ENCODE measurements at places on chromosomes 2 and 18. TPM values are rescaled to one million over a fixed set of nuclear protein-coding genes. Genes with fewer than 3 reads are reported as not detected.

DNA sequence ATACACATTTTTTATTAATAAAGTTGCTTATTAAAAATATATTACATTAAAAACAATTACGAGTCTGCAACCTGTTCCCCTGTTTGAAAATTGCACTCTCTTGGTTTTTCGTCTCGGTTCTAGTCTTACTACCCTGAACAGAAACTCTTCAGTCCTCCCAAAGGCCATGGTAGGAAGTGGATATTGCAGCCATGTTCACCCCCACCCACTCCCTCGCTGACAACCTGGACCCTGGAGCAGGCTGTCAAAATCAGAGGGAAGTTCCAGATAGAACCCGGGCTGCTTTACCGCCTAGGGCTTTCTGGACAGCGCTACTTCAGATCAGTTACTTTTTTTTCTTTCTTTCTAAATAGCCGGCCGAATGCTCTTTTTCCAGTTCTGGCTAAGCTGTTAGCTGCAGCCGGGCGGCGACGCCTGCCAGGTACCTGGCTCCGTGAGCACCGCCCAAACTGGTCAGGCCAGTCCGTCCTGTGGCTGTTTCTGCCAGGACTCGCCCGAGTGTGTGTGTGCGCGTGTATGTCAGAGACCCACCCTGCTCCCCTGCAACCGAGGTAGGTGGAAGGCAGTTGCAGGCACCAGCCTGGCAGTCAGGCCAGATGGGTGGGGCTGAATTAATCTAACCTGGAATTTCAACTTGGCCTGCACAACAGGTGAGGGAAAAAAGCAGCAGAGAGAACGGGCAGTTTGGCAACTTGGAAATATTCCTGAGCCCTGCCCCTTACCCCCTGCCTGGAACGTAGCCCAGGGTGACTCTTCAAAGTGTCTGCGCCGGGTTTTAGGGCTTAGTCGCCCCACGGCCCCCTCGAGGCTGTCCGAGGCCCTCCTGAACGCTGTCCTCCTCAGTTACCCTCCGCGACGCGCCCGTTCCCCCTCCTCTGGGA, 1.1 kb upstream of the TET3 start:
- H3K27ac ChIP-seq = peak overlapping the region; percentile 52
- DNase-seq = no peak
- H3K27me3 ChIP-seq = peaks cover 23% of the 10 kb centered on the region
- H3K4me1 ChIP-seq = peaks cover 62% of the 10 kb centered on the region
- H3K4me3 ChIP-seq = peak overlapping the region; percentile 55
- H3K36me3 ChIP-seq = peaks cover 9% of the 10 kb centered on the region

GRCh38 chr2:46552079-46552478, 72.7 kb downstream of the TMEM247 start:
- H3K27ac ChIP-seq = no peak overlapping the region
- no peak overlapping the region for H3K4me3 ChIP-seq
- peaks cover 5% of the 10 kb centered on the region for H3K36me3 ChIP-seq
- H3K4me1 ChIP-seq = peaks cover 33% of the 10 kb centered on the region
- H3K27me3 ChIP-seq = no peaks in the 10 kb centered on the region
- DNase-seq = no peak

DNA sequence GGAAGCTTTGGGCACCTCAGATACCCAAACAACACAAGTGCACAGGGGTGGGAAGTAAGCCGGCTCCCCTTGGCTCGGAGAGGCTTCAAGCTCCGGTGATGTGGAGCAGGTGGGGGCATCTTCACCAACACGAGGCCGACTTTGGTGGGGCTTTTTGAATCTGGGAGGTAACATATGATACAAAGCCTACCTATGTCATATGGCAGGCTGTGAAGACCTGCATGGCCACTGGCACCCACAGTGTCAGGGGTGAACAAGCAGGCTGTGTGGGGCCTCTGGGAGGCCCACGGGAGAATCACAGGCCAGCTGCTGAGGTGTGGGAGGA, 109.0 kb downstream of the EIPR1 start:
- no peaks in the 10 kb centered on the region for H3K27me3 ChIP-seq
- H3K4me3 ChIP-seq = no peak overlapping the region
- no peak for DNase-seq
- H3K36me3 ChIP-seq = peaks cover 21% of the 10 kb centered on the region

- peaks cover 13% of the 10 kb centered on the region for H3K27me3 ChIP-seq
- no peak for DNase-seq
- H3K4me1 ChIP-seq = peaks cover 2% of the 10 kb centered on the region
- no peak overlapping the region for H3K27ac ChIP-seq
- no peak overlapping the region for H3K4me3 ChIP-seq
Measured at GRCh38 chr2:226450141-226450540, 349.5 kb downstream of the IRS1 start.

- H3K27me3 ChIP-seq = no peaks in the 10 kb centered on the region
- no peak for DNase-seq
- no peaks in the 10 kb centered on the region for H3K4me1 ChIP-seq
- no peak overlapping the region for H3K4me3 ChIP-seq
Measured at GRCh38 chr2:29066271-29066860, 8.0 kb downstream of the PCARE start.

DNA sequence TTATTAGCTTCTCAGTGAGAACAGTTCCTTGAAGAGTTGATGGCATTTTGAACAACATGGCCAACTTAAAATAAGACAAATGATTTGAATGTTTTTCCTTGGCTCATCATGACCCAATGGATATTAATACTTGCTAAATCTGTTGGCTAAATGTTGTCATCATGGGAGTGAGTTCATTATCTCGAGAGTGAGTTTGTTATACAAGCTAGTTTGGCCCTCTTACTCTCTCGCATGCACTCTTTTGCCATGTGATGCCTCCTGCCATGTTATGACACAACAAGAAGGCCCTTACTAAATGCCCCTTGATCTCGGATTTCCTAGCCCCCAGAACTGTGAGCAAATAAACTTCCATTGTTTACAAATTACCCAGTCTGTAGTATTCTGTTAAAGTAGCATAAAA, 22.9 kb upstream of the SANBR start:
- H3K36me3 ChIP-seq = peaks cover 32% of the 10 kb centered on the region
- peaks cover 18% of the 10 kb centered on the region for H3K4me1 ChIP-seq
- H3K27ac ChIP-seq = no peak overlapping the region
- H3K4me3 ChIP-seq = no peak overlapping the region

DNA sequence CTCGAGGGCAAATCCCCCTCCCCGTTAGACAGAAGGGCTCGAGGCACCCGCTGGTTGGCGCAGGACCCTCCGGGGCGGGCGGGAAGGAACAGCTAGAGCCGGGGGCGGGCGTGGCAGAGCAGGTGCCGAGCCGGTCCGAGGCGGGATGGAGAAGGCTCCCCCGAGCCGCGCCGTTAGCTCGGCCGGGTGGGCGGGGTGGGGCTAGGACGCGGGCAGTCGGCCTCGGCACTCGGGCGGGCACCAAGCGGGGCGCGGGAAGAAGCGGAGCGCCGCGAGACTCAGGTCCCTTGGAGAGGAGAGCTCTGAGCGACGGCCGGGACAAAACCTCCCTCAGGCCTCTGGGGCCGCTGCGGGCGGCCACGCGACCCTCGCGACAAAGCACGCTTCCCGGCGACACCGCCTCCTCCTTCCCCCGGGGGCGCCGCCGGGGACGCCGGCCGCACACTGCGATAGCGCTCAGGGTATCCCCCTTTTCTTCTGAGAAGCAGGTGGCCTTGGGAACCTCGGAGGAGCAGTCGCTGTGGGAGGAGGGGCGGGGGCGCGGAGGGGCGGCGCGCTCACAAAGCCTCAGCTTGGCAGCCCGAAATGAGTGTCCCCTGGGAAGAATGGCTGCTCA, 721 bp downstream of the FHOD3 start:
- no peak overlapping the region for H3K27ac ChIP-seq
- no peak for DNase-seq
- H3K4me3 ChIP-seq = no peak overlapping the region
- no peaks in the 10 kb centered on the region for H3K36me3 ChIP-seq
- peaks cover 35% of the 10 kb centered on the region for H3K27me3 ChIP-seq

DNA sequence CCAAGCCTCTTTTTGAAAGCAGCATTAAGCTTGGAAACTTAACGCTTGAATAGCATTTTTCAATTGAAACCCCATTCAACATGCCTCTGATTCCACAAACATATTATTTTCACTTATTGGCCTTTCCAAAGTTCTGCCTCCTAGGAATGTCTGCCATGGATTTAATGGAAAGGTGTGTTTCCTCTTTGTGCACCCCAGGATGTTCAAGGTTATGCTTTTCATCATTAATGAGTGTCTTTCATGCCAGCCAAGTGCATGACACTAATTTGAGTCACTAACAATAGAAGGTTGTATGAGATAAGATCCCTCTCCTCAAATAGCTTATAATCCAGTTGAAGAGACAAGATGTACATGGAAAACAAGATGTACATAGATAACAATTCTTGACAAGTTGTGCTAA, 84.7 kb downstream of the ALPK2 start:
- H3K27me3 ChIP-seq = peaks cover 33% of the 10 kb centered on the region
- no peak for DNase-seq
- no peak overlapping the region for H3K4me3 ChIP-seq
- no peak overlapping the region for H3K27ac ChIP-seq
- peaks cover 53% of the 10 kb centered on the region for H3K4me1 ChIP-seq
- no peaks in the 10 kb centered on the region for H3K36me3 ChIP-seq

DNA sequence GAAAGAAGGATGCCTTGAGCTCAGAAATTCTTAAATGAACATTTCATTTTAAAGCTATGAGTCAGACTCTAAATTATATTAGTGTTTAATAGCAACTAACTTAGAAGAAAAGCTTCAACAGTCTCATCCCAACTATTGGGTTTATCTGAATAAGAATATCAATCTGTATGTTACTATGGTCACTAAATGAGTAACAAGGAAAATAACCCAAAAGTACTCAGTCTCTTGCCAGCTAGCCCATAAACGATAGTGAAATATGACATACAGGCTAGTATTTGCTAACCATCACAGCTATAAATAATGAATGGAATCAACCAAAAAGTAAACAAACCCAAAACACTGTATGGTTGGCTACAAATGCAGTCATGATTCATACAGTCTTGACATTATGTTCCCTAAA, 174.9 kb downstream of the RAB3GAP1 start:
- H3K27ac ChIP-seq = no peak overlapping the region
- peaks cover 8% of the 10 kb centered on the region for H3K36me3 ChIP-seq
- no peak overlapping the region for H3K4me3 ChIP-seq

MALL gene
- not detected for total RNA-seq

GRCh38 chr2:106882673-106883072, 3.3 kb downstream of the ST6GAL2 start:
- H3K4me1 ChIP-seq = peaks cover 5% of the 10 kb centered on the region
- H3K27ac ChIP-seq = no peak overlapping the region
- DNase-seq = no peak
- H3K4me3 ChIP-seq = no peak overlapping the region

DNA sequence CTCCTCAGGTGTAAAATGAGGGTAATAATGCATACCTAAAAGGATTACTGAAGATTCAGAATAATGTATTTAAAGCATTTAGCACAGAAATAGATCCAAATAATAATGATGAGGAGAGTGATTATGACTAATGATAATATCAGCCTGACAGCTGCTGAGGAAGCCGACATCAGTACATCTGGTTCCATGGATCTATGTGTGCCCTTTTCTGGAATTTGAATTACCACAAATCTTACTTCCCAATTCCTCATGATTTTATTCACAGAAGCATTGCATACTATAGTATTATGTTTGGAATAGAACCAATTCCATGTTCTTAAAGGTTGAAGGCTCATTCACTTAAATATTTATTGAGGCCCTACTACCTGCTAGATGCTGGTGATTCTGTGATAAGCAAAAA, 248.9 kb upstream of the THUMPD2 start:
- H3K4me1 ChIP-seq = peaks cover 9% of the 10 kb centered on the region
- no peak overlapping the region for H3K27ac ChIP-seq
- DNase-seq = no peak
- H3K36me3 ChIP-seq = no peaks in the 10 kb centered on the region
- H3K4me3 ChIP-seq = no peak overlapping the region
- no peaks in the 10 kb centered on the region for H3K27me3 ChIP-seq

STPG4 gene
- total RNA-seq = 0.20 TPM

GRCh38 chr2:155513248-155513647, 814.8 kb downstream of the KCNJ3 start:
- H3K27me3 ChIP-seq = no peaks in the 10 kb centered on the region
- no peak overlapping the region for H3K4me3 ChIP-seq
- no peak overlapping the region for H3K27ac ChIP-seq
- no peaks in the 10 kb centered on the region for H3K36me3 ChIP-seq

- peaks cover 19% of the 10 kb centered on the region for H3K4me1 ChIP-seq
- peak overlapping the region; percentile 82 for H3K4me3 ChIP-seq
- no peaks in the 10 kb centered on the region for H3K27me3 ChIP-seq
- H3K36me3 ChIP-seq = peaks cover 12% of the 10 kb centered on the region
- H3K27ac ChIP-seq = peak overlapping the region; percentile 77
- peak; percentile 64 for DNase-seq
Measured at GRCh38 chr18:2906704-2907549, 60.1 kb downstream of the EMILIN2 start.

DNA sequence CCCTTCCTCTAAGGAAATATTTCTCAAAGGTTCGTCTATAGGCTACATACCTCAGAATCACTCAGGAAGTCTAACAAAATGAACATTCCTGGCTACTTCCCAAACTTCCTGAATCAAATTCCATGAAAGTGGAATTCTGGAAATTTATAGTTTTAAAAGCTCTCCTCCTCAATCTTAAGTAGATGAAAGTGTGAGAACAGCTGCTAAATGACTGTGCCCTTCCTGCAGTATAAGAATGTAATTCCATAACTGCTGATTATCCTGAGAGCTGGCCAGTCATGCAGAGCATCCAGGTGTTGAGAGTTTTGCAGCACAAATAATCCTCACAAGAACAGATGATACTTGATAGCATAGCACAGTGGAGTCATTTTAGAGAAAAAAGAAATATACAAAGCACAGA, 265.0 kb downstream of the KCNJ3 start:
- H3K4me3 ChIP-seq = no peak overlapping the region
- H3K27me3 ChIP-seq = no peaks in the 10 kb centered on the region
- H3K36me3 ChIP-seq = no peaks in the 10 kb centered on the region
- H3K27ac ChIP-seq = no peak overlapping the region

GRCh38 chr18:54872681-54873080, 44.4 kb downstream of the RAB27B start:
- no peak for DNase-seq
- no peak overlapping the region for H3K4me3 ChIP-seq
- peaks cover 2% of the 10 kb centered on the region for H3K27me3 ChIP-seq
- H3K27ac ChIP-seq = no peak overlapping the region
- peaks cover 7% of the 10 kb centered on the region for H3K4me1 ChIP-seq

- H3K4me1 ChIP-seq = peaks cover 41% of the 10 kb centered on the region
- H3K27ac ChIP-seq = peak overlapping the region; percentile 99
- H3K36me3 ChIP-seq = peaks cover 15% of the 10 kb centered on the region
- H3K4me3 ChIP-seq = peak overlapping the region; percentile 94
Measured at GRCh38 chr18:46174342-46175041, 70.3 kb downstream of the HAUS1 start.

GRCh38 chr2:132448331-132448730, 31.7 kb downstream of the GPR39 start:
- H3K4me3 ChIP-seq = no peak overlapping the region
- no peak overlapping the region for H3K27ac ChIP-seq
- H3K36me3 ChIP-seq = no peaks in the 10 kb centered on the region
- H3K27me3 ChIP-seq = no peaks in the 10 kb centered on the region
- H3K4me1 ChIP-seq = no peaks in the 10 kb centered on the region
